ENCODE measurements at places on chromosomes 11 and 22.

DNA sequence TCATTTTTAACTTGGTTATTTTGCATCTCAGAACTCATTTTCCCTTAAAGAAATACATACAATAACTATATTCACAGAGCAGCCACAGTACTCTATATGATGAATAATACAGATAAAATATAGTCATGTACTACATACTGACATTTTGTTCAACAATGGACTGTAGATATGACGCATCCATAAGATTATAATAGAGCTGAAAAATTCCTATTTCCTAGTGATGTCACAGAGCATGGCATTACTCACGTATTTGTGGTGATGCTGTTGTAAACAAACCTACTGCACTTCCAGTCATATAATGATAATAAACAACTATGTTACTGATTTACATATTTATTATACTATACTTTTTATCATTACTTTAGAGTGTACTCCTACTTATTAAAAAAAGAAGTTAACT, 38.7 kb downstream of the NARS2 start:
- no peak for DNase-seq

GRCh38 chr11:204587-205109, 2.6 kb downstream of the BET1L start:
- DNase-seq, result no peak

GRCh38 chr11:117428856-117429229, 101.2 kb downstream of the CEP164 start:
- DNase-seq, result no peak

DNA sequence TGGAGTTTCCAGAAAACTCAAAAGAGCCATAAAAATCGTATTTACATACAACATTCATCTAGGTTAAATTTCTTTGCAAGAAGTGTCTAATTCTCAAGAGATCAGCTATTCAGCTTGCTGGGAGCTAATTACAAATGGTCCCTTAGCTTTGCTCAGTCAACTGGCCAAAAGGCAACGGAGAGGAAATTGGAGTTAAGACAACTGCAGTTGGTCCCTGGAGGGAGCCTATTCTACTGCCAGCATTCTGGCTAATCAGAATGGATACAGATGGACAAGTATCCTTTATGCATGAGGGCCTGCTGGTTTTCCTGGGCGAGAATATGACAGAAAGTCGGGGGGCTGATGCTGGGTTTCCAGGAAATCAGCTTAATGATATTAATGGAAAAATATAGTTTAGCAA, 45.5 kb downstream of the KCNJ1 start:
- DNase-seq, result no peak

All from HS-27A (cell line).